Panc1 (cell line): ENCODE measurements at places on chromosomes 2 and 18.

DNA sequence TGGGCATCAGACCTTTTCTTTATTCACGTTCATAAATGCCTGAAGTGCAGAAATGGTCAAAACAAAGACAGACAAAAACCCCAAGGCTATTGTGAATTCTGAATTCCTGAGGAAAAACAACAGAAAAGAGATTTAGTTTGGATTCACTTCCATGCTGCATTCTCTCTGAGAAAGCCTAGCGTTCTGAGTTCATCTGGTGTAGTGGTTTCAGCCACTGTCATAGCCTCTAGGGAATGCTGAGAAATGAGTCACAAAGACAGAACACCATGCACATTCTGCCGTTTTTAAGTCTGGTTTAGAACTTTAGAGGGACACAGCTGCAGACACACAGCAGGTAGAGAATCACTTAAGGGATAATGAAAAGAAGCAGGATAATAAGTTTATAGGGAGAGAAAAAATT, 93.8 kb downstream of the LRP1B start:
- no peak for DNase-seq

DNA sequence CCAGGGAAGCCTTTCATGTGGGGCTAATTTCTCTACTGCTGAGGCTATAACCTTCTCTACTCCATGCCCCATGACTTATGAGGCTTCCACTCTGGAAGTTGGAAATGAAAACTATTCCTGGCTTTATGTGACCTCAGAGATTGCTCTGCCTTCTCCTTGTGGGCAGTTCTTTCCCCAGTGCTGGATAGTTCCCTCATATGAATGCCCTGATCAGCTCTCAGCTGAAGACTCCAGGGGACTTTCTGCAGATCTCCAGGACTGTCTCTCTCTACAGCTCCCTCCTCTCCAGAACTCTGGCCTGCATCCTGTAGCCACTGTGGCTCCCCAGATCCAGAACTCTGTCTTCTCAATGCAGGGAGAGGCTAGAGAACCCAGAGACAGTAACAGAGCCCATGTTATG, 235.1 kb downstream of the SEPTIN10 start:
- no peak for DNase-seq

DNA sequence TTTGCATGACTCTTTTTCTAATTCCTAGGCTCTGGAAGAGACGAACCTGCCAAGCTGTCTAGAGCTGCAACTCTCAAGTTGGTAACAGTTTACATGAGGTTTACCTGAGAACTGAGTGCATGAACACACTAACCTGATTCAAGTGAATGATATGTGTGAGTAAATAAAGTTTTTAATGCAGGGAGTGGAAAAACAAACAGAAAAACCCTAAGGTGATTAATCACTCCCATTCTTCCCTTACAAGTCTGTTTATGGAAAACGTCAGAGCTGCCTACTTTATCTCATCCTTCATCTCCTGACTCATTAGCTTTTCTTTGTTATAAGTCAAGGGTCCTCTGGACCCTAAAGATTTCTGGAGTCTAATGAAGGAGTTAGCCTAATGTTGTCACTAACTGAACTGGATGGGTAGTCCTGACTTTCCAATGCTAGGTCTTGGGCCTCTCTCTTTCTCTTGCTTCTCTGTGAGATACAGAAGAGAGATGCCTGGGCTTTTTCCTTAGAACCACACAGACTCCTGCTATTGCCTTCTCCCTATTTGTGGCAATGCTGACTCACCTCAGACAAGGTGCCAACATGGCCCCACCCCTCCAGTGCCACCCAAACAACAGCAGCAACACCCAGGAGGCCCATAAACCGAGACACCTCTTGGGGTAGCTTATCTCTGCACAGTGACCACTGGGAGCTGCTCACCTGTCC, 952.4 kb downstream of the EPHA4 start:
- peak; percentile 83 for DNase-seq

DNA sequence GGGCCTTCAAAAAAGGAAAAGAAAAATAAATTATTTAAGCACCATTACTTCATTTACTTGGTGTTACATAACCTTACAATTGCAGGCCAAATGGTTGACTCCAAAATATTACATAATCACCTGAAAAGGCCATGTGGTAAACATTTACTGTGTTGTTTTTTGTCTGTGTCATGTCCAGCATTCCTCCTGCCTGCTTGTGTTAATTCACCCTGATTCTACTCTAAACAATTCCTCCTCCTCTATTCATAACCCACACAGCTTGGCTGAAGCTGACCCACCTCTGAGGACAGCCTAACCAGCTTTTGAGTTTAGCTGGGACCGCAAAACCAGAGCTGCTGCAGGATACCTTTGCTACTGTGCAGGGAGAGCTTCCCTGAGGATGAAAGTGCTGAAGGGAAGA, 35.4 kb downstream of the TMX3 start:
- DNase-seq = no peak

DNA sequence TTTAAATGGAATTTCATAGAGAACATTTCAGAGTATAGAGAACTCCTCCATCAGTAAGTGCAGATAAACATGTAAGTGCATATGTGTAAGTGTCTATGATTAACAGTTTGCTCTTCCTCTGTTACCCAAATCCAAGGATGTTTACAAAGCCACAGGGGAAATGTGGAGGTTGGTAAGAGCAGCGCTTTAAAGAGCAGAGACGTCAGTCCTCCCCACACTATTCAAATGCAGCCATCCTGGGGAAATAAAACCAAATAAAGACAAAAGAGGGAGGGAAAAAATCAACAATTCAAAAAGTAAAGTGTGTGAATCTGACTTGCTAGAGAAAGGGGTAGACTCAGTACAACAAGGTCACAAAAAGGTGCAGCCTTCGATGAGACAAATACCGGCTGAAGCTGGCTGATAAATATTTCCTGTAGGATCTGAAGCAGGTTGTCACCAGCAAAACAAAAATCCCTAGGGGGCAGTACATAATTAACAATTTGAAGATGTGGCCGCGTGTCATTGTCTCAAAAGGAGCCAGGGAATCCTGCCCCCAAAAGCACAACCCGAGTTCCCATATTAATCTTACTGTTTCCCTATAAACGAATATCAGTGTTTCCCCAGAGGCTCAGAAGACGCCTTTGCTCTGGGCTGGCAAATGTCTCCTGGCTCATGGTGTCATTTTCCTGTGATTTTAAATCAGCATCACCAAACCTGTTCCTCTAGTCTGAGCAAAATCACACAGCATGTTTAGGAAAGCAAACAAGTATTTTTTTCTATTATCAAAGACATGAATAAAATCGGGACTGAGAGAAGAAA, 216.5 kb downstream of the CDCA7 start:
- peak; percentile 30 for DNase-seq

- no peak for DNase-seq
Measured at GRCh38 chr2:105428387-105429018, 29.7 kb upstream of the FHL2 start.

GRCh38 chr18:13810950-13811485, 12.9 kb upstream of the MC5R start:
- DNase-seq = no peak

GRCh38 chr2:157792335-157793052, 83.6 kb downstream of the ACVR1 start:
- no peak for DNase-seq

DNA sequence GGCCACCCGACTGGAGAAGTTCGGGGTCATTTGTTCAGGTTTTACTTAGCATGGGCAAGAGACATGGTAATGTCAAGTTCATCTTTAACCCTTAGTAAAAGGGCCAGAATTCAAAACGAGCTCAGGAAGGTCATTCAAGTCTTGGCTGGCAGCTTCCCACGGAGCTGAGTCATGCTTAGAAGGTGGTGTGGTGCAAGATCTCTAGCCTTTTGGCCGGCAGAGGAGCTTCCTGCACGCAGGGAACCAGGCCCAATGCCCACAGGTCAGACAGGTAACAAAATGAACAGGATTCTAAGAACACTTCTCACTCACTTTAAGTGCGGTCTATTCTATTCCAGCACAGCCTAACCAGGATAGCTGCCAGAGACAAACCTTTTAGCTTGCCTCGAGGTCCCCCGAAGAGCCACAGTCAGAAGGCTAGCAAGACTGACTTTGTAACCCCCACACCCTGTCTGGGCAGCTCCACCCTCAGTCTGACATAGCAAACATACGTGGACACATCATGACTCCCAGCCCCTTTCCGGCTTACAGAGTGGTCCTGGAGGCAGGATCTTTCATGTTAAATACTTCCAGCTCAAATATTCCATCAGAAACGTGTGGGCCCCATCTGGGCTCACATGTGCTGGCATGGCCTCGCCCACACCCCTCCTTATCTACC, 292.7 kb downstream of the BCL11A start:
- DNase-seq = no peak

DNA sequence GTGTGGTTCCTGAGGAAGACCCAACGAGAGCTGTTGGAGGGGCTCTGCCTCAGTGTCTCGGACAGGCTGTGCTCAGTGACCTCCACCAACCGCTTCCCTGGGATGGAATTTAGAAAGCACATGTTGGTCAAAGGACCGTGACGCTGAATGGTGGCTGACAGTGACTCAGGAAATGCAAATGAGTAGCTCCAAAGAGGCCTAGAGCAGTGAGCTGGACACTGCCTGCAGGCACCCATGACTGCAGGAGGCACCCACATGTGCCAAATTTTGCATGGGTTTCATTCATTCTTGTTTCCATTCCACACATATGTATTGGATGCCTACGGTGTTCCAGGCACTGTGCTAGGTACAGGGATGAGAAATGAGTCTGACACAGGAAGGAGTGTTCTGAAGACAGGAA, 46.4 kb downstream of the ACKR3 start:
- DNase-seq = no peak

DNA sequence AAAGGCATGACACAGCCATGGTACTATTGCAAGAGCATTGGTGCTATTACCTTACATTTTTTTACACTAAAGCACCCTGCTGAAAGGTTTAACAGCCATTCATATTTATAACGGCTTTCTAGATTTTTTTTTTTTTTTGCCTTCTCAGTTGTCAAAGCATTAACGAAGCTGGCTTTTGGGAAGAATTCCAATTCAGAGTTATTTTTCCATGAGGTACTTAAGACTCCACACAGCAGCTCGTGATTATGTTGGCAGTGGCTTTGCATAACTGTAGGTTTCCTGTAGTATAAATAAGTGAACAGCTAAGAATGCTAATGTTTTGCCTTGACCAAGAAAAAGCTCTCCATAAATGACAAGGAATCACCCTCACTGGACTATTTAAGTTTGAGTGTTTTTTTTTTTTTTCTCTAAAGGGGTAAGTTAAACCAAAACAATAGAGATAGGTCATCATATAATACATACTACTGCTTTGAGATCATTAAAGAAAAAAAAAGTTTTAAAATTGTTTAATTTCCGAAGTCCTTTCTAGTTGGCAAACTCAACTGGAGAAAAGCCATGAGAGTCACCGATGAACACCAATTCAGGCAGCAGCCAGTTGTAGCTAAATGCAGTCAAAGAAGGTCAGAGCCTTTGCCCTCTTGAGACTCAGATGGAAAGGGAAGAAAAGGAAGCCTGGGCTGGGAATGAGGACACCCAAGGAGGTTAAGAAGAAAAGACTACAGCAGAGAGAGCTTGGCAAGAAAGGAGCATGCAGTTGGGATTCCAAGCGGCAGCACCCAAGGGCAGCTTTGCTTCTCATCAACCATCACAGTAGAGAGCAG, 187.4 kb upstream of the NCKAP5 start:
- DNase-seq = no peak

- DNase-seq = no peak
Measured at GRCh38 chr2:158650646-158651357, 144.3 kb upstream of the DAPL1 start.

GRCh38 chr2:207926989-207927300, 98.4 kb downstream of the PLEKHM3 start:
- no peak for DNase-seq

GRCh38 chr2:68248361-68248760, 4.0 kb downstream of the PPP3R1 start:
- no peak for DNase-seq
